Activated CD4-positive, alpha-beta T cell treated with anti-CD3 and anti-CD28 coated beads, Interleukin-2, amount 50 U/mL, for 4 hours (primary cell): ENCODE measurements at places on chromosomes 3 and 15.

DNA sequence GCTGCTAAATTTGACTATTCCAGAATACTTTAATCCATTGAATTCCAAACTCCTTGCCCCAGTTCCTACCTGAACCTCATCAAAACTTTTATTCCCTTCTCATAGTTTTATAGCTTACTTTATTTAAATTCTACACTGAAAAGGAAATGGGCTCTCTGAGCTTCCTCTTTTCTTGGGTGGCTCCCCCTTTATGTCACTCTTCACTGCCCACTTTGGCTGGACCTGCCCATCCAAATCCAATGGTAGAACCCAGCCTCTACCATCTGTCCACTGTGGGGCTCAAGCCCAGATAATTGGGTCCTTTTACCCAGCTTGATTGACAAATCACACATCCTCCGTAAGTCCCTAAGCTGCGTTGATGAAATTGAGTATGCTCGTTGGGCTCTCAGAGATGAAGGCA lies 216.5 kb downstream of the BBX start:
- no peak for DNase-seq

DNA sequence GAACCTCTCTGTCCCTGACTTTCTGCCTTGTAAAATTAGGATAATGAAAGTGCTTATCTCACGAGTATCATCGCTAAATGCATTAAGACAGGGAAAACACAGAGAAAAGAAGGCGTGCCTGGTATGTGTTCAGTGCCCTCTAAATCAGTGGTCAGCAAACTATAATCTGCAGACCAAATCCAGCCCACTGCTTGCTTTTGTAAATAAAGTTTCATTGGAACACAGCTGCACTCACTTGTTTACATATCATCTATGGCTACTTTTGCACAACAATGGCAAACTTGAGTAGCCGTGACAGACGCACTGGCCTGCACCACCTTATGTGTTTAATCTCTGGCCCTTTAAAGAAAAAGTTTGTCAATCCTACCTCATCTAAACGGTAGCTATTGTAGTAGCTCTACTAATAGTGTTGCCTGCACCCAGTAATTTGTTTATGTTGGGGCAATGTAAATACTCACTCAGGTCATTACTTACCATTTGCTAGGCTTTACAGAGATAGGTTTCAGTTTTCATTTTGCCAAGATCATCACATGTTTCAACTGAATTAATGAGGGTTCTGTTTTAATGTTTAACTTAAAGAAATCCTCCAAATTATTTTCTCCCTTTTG lies 229.4 kb downstream of the FEZF2 start:
- no peak for DNase-seq

- no peak for DNase-seq
Measured at GRCh38 chr15:68994149-68994548, 20.3 kb upstream of the NOX5 start.

DNA sequence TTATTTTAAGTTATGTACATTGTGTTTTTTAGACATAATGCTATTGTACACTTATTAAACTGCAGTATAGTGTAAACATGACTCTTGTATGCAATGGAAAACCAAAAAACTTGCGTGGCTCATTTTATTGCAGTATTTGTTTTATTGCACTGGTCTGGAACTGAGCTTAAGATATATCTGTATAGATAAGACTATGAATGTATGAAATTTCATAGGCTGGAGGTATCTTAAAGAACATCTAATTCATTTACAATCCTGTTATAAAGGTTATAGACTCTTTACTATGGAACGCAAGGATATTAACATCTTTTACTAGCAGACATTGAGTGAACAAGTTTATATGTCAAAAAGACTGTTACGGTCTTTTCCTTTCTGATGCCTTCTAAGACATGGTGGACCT lies 459.4 kb downstream of the IL5RA start:
- no peak for DNase-seq

- DNase-seq, result no peak
Measured at GRCh38 chr3:10936686-10937085, 55.9 kb upstream of the SLC6A1 start.

DNA sequence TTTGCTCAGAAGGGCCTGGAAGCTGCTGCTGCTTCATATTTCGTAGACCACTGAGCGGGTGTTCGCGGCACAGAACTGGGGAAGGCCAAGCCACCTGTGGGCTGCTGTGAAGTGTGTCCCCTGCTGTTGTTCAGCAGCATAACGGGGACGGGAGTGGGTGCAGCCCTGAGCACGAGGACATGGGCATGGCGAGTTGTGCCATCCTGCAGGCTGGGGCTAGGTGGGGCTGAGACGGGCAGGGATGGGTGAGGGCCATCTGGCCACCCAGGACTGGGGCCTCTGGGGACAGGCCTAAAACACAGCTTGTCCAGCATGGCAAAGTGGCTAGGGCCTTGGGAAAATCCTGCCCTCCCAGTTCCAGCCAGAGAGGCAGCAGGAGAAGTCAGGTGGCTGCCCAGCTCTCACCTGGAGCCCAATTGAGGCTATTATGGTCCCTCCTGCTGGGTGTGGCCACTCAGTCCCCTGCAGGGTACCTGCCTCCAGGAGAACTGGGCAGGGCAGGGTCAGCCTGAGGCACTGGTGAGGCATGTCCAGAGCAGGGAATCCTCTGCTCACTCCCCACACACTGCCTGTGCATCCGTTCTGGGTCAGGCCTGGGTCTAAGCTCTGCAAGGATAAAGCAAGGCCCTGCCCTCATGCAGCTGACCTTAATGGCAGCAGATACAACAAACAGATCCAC lies 29.5 kb downstream of the CFAP100 start:
- no peak for DNase-seq

DNA sequence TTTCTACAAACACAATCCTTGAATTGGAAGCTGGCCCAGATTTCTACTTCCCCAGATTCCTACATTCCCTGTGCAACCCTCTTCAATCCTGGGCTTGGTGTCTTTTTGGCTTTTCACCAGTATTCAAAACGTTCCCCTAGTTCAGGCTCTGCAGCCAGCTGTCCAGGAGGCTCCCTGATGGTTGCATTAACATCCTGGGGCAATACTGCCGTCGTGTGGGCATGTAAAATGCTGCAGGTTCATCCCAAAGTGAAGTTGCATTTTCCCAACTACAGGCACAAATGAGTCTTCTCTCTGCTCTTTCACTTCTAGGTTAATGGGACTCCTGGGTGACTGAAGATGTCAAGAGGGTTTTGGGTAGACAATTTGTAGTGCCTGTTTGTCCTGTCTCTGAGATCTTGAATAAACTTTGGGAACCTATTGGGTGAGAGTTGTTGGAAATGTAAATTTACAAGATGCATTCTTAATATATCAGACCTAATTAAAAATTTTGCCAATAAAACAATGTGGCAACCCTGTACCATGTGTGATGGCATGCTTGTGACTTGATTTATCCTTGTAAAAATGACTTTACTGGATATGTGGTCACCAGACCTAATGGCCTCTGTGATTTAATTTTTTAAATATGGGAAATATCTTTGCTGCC lies 28.6 kb downstream of the SOX14 start:
- no peak for DNase-seq

- no peak for DNase-seq
Measured at GRCh38 chr3:37701734-37702433, 159.8 kb upstream of the CTDSPL start.

- DNase-seq, result no peak
Measured at GRCh38 chr15:94056314-94056713, 175.0 kb upstream of the MCTP2 start.

GRCh38 chr3:126558336-126559071 lies at the start of gene C3orf22:
Gene C3orf22, minus strand, starts transcription at chr3:126558932. Its CDS starts 5,542 bp downstream, at chr3:126553390.
- DNase-seq, result no peak

DNA sequence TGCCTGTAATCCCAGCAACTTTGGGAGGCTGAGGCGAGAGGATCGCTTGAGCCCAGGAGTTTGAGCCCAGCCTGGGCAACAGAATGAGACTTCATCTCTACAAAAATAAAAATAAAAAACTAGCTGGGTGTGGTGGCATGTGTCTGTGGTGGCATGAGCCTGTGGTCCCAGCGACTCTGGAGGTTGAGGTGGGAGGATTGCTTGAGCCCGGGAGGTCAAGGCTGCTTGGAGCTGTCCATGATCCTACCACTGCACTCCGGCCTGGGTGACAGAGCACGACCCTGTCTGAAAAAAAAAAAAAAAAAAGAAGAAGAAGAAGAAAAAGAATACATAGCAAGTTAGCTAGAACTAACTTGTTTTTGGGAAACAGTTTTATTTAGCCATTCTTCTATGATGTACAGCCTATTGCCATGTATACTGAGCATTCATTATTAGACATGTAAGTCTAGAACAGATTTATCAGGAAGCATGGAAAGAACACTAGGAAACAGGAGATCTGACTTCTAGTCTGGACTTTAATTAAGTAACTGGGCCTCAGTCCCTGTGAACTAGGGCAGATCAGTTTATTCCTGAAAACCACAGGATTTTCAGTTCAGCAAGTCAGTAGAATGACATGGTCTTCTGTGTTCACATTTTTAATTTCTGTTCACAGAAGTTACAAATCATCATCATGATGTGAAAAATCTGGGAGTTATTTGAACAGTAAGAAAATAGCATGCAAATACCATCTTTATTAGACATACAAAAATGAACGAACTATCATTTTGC lies 65.5 kb downstream of the KAT2B start:
- DNase-seq, result no peak

- DNase-seq, result no peak
Measured at GRCh38 chr3:157300094-157300493, 136.6 kb upstream of the PTX3 start.

GRCh38 chr3:60056404-60056803 lies 1006.6 kb upstream of the CFAP20DC start:
- no peak for DNase-seq

- DNase-seq, result peak; percentile 70
Measured at GRCh38 chr3:13884851-13885703, 5.2 kb upstream of the WNT7A start.

DNA sequence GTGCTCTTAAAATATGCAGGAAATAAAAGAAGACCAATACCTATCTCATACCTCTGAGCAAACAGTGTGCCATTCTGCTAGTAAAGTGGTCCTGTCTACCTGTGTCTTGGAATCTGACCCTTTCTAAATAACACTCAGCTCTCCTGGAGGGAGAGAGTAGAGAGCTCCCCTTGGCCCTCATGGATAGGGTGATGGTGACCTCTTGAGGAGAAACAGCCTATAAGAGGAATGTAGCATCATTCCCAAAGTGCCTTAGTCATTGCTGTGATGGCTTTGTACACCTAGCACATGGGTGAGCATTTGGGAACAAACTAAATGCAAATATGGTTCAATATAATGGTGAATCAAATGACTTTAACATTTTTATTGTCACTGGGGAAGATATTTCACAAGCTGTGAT lies 10.0 kb downstream of the SNTN start:
- no peak for DNase-seq

DNA sequence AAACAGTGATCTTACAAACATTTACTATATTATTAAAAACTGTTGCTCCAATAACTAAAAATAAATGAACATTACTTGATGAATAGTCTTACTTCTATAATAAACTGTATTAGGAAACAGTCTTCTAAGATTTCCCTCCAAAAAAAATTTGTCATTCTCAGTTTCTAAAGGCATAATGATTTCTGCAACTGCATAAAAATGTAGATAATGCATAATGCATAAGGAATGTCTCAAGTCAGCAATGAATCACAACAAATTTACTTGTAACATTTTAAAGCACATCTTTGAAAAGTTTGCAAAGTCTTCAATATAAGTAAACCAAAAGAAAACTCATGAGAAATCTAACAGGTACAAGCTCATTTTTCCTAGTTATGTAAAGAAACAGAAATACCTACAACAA lies 113.5 kb downstream of the VPS13C start:
- DNase-seq, result no peak

- no peak for DNase-seq
Measured at GRCh38 chr15:71888797-71889196, 78.4 kb downstream of the NR2E3 start.

DNA sequence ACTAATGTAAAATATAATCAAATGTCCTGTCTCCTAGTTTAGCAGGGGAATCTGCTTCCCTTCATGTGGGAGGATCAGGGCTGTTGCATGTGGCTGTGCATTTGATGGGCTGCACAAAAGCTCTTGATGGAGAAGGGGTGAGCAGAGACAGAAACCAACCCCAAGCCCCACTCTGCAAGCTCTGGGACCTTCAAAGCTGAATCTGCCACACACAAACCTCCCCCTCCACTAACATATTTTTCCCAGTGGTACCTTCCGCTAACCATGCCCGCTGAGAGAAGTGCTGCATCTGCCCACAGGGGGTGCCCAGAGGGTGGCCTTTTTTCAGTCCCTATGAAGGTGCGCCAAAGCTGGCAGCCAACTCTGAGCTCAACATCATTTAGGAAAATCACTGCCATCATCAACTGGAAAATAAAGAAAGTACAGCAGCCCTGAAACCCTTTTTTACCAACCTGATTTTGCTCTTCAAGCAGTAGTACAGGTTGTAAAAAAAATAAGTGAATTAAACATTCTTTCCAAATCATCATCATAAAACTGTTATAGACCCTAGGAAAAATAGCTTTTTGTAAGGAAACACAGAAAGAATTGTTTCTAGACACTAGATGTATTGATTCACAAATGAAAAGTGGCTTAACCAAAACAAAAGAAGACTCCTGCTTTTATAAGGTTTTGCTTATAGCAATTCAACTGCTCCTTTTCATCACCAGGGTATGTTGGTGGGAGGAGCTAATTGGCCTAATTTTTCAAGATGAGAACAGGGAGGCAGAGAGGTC lies 97.0 kb downstream of the HHLA2 start:
- DNase-seq, result no peak

DNA sequence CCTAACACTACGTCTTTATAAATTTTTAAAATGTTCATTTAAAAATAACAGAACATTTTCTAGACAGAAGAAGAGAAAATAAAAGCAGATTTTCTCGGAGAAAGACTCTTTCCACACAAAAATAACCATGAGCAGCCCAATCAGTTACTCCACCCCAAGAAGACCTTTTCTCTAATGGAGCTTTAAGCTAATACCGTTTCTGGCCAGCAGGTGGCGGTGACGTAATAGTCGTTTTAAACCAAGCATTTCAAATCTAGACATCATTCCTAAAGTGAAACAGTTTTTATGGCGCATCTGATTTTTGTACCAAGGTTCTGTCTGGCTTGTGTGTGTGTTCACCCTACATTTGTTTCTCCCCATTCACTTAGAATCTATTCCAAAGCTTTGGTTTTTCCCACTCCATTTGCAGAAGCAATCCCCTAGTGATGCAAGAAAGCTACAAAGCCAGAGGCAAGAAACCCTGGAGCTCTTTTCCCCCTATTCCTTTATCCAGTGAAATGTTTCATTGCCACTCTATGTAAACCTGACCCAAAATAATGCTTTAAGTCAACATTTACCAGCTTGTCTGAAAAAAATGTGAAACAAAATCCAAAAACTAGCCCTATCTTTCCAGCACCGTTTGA lies 336.7 kb upstream of the IGF1R start:
- DNase-seq, result peak; percentile 54

- DNase-seq, result no peak
Measured at GRCh38 chr15:98938799-98939198, 68.8 kb downstream of the PGPEP1L start.

DNA sequence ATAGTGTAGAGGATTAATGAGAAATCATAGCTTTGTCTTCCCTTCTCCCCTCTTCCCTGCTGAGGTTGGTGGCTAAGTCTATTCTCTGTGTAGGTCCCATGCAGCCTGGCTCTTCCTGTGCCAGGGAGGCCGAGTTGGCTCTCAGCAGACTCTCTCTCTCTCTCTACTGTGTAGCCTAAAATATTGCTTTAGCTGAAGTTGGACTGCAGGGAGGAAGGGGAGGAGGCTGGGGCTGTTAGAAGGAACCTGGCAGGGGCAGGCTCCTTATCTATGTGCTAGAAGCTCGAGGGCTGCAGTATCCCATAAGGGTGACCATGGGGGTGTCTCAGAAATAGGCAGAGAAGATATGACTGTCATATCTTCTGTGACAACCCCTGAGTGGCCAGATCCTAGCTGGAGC lies 160.8 kb downstream of the EPHB1 start:
- no peak for DNase-seq

- DNase-seq, result peak; percentile 59
Measured at GRCh38 chr15:81293728-81294515, 30.0 kb downstream of the STARD5 start.

GRCh38 chr3:43792904-43793303 lies 102.2 kb downstream of the ABHD5 start:
- DNase-seq, result no peak
